ENCODE measurements at places on chromosomes 6 and 20.

DNA sequence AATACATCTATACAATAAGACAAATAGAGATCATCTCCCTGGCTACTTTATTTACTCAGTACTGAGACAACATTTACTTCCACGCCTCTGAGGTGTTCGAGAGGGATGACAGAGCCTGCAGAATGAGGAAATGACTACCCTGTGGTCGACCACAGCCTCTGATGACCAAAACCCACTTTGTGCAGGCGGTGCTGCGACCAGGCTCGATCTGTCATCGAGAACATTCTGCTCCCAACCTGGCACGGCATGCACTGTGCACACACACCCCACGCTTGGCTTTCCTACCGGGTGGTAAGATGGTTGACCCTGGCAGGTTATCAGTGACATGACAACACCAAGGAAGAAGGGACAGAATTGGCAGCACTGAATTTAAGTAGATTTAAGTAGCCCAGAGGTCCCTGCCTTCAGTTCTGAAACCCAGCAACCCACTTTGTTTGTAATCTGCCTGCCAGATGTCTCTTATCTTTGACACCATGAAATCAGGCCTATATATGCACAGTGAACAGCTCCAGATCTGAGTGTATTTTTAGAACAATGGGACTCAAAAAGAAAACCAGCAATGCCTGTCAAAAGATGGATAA, 42.6 kb downstream of the TTI1 start:
- DNase-seq: no peak

- DNase-seq: no peak
These were observed 39.0 kb upstream of the TBXT start for GRCh38 chr6:166206510-166207283.

DNA sequence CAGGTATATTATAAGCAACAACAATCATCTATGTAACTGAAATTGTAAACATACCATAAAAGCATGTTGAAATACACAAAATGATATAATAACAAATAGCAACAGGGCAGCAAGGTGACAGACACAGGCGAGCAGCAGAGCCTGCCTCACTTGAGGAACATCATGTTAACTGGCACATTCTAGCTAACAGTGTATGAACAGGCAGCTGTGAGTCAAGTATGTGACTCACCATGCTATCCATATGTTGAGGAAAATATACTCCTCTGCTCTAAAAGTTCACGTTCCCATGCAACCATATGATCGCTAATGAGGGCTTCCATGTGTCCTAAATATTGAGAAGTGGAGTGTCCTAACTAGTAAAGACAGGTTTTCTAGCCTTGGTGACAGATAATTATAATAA, 18.4 kb downstream of the SERAC1 start:
- no peak for DNase-seq

- peak; percentile 79 for DNase-seq
These were observed 1.5 kb upstream of the GGT7 start for GRCh38 chr20:34874094-34874654.

DNA sequence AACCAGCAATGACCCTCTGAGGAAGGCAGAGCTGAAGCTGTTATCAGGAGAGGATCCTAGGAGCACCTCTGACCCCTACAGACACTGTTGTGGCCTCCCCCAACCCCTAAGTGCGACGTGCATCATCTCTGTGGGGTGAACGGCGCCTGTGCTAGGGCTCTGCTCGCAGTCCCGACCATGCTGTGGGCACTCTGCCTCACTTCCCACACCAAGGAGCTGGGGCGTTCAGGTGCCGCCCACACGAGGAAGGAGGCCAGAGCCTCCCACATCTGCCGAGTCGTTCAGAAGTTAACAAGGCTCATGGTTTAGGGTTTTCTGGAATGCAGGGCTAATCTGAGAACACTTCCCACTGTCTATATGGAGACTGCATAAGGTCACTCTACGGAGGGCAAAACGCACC, 62.1 kb downstream of the GINS1 start:
- no peak for DNase-seq

DNA sequence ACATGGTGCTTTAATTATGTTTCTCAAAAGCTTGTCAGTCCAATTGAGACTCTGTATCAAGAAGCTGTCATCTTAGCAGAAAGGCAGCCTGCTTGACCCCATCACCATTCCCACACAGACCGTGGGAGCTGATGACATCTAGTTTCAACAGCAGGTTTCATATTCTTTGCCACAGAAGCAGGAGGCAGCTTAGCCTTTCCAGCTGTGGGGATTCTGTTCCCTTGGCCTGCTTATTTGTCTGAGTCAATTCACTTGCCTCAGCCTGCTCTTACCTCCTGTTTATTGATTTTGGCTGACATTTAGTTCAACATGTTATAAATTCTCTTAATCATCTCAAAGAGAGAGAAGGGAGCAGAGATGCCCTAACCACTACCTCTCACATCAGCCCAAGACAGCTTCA, 527.7 kb downstream of the ADGRB3 start:
- DNase-seq: no peak

GRCh38 chr6:105091140-105091829, 88.5 kb downstream of the POPDC3 start:
- no peak for DNase-seq

DNA sequence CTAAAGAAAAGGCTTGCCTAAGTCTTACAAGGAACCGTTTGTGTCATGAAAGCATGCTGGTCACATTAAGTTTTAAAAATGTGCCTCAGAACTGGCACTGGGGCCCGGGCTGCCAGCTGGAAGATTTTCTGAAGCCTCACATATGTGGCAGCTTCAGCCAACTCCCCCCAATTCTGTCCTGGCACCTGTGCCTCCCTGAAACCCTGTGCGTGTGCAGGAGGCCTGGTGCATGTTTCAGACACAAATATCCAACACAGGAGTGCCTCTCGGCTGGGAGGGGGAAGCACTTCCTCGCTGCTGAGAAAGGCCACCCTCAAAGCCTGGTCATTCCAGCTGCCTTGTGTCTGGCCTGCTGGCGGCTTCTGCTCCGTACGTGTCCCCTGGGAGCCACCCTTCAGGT, 188.5 kb upstream of the SNX9 start:
- no peak for DNase-seq

DNA sequence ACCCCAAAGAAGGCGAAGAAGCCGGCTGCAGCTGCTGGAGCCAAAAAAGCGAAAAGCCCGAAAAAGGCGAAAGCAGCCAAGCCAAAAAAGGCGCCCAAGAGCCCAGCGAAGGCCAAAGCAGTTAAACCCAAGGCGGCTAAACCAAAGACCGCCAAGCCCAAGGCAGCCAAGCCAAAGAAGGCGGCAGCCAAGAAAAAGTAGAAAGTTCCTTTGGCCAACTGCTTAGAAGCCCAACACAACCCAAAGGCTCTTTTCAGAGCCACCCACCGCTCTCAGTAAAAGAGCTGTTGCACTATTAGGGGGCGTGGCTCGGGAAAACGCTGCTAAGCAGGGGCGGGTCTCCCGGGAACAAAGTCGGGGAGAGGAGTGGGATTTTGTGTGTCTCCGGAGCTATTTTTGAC, 69.6 kb downstream of the HFE start:
- DNase-seq: peak; percentile 72

- no peak for DNase-seq
These were observed 75.5 kb upstream of the ELOVL5 start for GRCh38 chr6:53424300-53424699.

DNA sequence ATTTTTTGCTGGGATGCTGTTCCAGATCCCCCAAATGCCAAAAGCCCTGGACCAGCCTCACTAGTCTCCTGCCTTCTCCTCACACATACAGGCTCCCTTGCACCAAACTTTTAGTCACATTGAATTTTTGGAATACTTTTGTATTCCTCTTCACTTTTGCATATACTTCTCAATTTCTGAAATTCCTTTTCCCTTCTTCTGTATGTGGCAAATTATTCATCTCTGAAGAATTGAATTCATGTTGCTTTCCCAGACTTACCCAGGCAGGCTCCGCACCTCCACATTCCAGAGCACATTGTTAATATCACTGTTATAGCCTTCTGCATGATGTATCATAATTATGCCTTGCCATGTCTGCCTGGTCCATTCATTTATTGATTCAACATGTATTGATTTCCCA, 255.3 kb upstream of the POU3F2 start:
- no peak for DNase-seq
